Karpas-422 (cell line): ENCODE measurements at places on chromosomes 2 and 18.

- no peak for DNase-seq
Measured at GRCh38 chr18:4211111-4211837, 243.8 kb downstream of the DLGAP1 start.

DNA sequence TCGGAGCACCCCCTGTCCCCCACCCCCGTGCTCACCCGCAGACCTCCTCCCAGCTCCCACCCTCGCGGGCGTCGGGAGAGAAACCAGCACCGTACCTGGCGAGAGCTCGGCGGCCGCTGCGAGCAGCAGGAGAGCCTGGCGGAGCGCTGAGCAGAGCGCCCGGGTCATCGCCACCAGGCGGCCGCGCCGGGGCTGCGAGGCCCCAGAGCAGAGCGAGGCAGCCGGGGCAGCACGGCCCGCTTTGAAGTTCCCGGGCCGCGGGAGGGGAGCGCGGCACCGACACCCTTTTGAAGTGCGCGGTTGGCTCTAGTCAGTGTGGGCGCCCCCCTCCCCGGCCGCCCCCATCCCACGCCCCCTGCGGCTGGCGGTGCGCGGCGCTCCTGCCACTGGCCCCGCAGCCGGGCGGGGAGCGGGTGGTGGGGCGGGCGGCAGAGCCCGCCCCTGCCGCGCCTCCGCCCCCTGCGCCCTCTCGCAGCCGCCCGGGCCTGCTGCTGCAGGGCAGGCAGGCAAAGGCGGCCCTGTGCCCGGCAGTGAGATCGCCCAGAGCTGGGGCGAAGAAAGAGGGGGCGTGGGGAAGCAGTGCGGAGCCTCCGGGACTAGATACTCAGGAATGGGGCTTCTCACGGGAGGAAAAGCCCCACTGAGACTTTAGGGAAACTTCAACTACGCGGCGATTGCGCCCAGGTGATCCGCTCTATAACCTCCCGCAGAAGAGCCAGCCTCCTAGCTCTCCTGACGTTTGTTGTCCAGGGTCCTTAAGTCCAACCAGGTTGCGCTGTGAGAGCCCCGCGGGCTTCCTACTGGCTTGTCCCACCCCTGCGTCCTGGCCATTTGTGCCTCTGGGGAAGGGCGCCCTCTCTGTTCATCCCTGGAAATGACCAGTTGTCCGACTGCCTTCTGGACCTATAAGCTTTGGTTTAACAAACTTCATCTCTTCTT lies at the start of gene ACVR1C:
Gene ACVR1C, minus strand, starts transcription at position 388 of the 939 bp plus-strand sequence. Its CDS starts 220 bp downstream, at position 168.
- no peak for DNase-seq

DNA sequence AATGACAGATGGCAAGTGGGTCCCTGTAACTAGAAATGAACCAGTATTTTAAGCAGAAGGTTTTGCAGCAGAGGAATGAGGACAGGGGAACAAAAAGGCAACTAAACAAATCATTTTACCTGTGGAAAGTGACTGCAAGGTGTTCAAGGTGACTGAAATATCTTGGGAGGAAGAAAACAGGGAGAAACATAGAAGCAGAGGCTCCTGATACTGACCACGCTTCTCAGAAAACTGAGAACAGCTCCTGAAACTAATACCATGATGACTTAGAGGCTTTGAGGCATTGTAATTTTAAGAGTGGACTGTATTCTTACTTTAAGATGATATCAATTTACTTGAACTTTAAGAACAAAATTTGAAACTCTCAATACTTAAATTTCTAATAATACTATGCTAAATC lies at the start of gene DYTN:
Gene DYTN, minus strand, starts transcription at position 101 of the 400 bp plus-strand sequence. CDS start 117 bp downstream, outside the sequence.
- no peak for DNase-seq

GRCh38 chr2:176873403-176873802 lies 339.2 kb upstream of the HNRNPA3 start:
- DNase-seq: no peak

- DNase-seq: no peak
Measured at GRCh38 chr2:233822781-233823730, 31.3 kb downstream of the HJURP start.

GRCh38 chr2:144942516-144943256 lies 422.8 kb upstream of the ZEB2 start:
- peak; percentile 43 for DNase-seq

DNA sequence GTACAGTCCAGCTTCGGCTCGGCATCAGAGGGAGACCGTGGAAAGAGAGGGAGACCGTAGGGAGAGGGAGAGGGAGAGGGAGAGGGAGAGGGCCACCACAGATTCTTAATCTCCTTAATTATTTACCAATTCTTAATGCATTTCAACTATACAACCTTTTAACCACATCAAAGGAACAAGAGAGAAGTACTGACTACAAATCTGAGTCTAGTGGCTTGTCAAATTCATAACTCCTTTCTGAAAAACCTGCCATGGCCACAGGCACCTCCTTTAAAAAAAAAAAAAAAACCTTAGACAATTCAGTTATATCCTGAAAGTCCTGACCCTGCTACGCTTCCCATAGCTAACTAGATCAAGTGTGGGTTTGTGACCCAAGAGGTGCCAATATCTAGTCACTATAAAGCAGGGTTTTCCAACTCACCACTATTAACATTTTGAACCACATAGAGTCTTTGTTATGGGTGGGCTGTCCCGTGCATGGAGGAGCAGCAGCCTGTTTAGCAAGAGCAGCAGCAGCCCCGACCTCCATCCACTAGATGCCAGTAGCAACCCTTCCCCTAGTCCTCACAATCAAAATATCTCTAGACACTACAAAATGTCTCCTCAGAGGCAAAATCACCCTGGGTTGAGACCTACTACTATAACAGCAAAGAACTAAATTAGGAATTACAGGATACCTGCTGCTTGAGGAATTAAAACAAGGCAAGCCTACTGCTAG lies 6.8 kb downstream of the ESCO1 start:
- no peak for DNase-seq

GRCh38 chr2:235921508-235922191 lies 246.5 kb downstream of the GBX2 start:
- DNase-seq: no peak

- DNase-seq: no peak
Measured at GRCh38 chr2:174088706-174089460, 123.7 kb upstream of the SP3 start.

DNA sequence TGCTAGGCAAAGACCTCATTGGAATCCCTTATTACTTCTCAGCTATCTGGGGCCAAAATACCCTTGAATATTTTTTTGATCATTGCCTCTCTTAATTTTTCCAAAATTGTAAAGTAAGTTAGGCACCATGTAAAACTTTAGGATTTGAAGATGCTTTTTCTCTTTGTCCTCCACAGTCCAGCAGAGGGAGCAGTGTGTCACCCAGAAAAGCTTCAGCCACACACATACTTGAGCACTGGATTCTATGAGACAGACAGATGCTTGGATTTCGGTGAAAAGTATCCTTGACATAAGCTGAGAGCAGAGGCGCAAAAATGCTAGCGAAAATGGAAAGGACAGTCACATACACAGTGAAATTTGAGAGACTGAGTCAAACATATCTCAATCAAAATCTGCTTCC lies 74.7 kb upstream of the KCNJ3 start:
- DNase-seq: peak; percentile 68

GRCh38 chr2:179991344-179991743 lies 15.8 kb downstream of the CWC22 start:
- no peak for DNase-seq

DNA sequence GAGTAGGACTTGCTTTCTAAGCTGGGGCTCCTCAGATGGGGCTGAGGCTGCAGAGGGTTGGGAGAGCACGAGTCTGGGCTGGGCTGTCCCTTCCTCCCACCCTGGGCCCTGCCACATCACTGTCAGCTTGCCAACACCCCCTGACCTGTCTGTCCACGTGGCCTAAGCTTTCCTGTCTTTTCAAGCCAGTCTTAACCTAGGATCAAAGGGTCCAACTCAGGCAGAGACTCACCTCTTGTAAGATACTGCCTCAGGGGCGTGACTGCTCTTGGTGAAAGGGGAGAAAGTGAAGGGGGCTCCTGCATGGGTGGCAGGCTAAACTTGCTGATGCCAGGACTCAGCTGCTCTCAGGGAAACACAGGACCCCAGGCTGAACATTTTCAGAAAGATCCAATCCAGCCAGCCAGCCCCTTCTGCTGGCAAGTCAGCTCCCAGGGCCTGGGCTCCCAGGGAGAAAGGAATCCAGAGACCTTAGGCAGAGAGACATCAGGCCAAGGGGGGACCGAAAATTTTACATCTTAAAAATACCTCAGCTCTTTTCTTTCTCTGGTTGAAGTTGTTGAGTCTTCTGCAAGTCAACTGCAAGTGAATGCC lies 144.2 kb upstream of the ID2 start:
- DNase-seq: no peak

DNA sequence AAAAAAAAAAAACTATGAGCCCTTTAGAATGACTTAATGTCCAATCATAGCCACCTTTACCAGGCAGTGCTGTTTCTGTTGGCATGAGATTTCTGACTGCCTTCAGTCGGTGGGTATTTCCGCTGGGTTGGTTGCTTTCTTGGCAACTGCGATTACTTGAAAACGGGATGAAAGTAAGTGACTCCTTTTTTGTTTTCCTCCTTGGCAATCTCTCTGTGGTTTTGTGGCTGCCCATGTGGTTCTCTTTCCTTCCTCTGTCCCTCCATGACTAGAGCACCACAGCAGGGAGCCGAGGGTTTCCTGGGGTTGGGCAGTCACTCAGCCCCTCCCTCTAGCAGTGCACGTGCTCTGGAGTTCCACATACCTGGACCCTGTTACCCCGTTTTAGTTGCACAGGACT lies 112.1 kb downstream of the KLHL29 start:
- DNase-seq: no peak

DNA sequence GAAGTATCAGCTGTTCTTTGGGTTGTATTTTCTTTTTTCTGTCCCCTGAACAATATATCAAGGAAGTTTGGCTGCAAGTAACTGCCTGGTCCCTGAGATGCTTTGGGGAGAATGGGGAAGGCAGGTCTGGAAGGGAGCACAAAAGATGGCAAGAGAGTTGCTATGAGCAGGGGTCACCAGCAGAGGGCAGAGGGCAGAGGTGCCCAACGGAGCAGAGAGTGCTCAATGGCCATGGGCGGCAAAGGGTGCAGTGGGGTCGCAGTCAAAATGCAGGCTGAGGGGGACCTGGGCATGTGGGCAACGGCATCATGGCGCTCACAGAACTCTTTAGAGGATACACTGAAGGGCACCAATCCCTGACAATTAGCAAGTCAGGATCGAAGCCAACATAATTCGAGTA lies 107.7 kb upstream of the ATP8B1 start:
- peak; percentile 78 for DNase-seq

DNA sequence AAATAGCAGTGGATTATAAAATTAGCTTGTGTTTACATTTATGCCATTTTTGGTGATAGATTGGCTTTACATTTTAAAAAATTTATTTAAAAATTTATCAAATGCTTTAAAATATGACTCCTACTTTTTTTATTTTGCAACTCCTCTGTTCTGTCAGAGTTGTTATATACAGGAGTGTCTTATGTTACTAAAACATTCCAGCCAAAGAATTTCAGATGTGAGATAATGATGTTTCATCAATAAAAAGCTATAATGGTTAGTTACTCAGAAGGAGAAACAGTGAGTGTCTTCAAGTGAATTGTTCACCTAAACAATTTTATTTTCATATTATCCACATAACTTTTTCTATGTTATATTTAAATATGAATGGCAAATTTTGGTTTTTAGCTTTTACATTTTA lies 52.7 kb downstream of the GLS start:
- DNase-seq: no peak

DNA sequence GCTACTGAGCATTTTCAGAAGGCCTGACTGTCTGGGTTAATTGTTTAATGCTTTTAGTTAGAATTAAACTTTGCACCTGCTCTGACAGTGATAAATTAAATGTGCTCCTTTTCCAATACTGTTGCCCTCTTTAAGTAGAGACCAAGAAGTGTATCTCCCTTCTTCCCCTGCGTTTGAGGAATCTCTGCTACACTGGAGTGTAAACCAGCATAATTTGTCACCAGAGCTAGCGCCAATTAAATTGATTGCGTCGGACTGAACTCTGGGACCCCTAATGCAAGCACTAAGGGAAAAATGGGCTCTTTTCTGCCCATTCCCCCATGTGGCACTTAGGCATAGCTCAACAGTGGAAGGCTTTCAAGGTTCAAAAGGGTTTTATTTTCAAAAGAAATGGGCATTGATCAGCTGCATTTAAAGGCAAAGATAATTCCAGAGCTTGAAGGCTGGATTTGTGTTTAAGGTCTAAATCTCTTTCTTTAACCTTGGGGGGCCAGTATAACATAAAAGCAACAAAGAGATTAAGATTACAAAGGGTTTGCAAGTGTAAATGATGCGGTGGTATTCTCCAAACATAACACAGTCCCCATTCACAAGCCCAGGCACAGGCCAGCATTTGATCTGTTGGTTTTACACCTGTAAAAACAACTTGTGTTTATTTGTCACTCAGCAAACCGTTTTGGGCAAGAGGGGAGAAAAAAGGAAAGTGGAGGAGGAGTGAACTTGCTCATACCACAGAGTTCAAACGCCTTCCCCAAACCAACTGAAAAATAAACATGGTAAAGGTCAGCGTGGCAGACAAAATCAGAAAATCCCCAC lies 427.6 kb downstream of the BCL11A start:
- DNase-seq: no peak

GRCh38 chr2:54760310-54760709 lies 36.8 kb downstream of the EML6 start:
- DNase-seq: peak; percentile 66

GRCh38 chr2:205650450-205650849 lies 31.9 kb upstream of the NRP2 start:
- no peak for DNase-seq

DNA sequence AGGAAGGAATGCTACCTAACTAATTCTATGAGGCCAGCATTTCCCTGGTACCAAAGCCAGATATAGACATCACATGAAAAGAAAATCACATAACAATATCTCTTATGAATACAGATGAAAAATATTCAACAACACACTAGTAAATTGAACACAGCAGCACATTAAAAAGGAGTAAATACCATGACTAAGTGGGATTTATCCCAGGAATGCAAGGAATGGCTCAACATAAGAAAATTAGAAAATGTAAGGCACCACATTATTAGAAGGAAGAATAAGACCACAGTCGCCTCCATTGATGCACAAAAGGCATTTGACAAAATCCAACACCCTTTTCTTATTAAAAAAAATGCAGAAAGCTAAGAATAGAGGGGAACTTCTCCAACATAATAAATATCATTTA lies 133.9 kb downstream of the TTC32 start:
- no peak for DNase-seq

- no peak for DNase-seq
Measured at GRCh38 chr2:42274863-42275262, 86.2 kb downstream of the COX7A2L start.

GRCh38 chr2:237065071-237065377 lies 20.7 kb upstream of the COPS8 start:
- DNase-seq: no peak

DNA sequence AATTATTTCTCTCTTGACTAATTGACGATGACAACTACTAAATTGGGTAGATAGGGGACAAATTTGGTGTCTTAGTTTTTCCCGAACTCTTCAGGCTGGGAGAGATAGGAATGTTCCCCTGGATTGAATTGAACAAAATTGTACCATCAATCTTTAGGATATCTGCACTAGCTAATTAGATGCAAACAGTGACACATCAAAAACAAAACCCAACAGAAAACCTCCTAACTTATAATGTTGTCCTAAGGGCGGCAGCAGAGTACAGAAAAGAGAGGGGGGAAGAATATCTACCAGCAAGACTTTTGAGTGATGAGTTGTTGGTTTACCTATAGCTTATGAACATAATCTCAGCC lies 342.9 kb downstream of the INSIG2 start:
- peak; percentile 42 for DNase-seq
